Astrocyte (in vitro differentiated cells and primary cell): ENCODE measurements at places on chromosomes 2 and 18. TPM values are rescaled to one million over a fixed set of nuclear protein-coding genes. Genes with fewer than 3 reads are reported as not detected.

Gene REG1B
- not detected in 2 replicates for total RNA-seq

Gene HNMT
- total RNA-seq, result 15.3 and 17.3 TPM in 2 replicates

Gene MYCN
- total RNA-seq, result 2.1 and 2.6 TPM in 2 replicates

DNA sequence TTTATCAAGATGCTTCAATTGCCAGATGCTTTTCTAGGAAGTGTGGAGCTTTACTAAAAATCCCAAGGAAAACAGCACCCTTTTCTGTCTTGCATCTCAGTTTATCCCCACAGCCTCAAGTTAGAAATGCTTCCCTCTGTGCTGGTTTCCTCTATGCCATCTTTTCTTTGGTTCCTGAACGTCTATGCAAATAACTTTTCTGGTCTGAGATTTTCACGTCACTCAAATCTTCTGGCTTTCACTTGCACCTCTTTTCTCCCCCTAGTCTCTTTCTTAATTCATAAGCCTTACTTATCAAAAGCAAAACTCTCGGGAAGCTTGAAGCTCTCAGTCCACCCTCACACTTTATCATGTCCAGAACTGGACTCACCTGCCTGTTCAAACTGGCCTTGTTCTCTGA is 33.9 kb downstream of the ARHGAP25 start:
- DNase-seq, result no peak
- no peak overlapping the region for H3K4me3 ChIP-seq
- H3K4me1 ChIP-seq, result peaks cover 35% of the 10 kb centered on the region
- no peak overlapping the region for H3K27ac ChIP-seq
- H3K27me3 ChIP-seq, result no peaks in the 10 kb centered on the region

DNA sequence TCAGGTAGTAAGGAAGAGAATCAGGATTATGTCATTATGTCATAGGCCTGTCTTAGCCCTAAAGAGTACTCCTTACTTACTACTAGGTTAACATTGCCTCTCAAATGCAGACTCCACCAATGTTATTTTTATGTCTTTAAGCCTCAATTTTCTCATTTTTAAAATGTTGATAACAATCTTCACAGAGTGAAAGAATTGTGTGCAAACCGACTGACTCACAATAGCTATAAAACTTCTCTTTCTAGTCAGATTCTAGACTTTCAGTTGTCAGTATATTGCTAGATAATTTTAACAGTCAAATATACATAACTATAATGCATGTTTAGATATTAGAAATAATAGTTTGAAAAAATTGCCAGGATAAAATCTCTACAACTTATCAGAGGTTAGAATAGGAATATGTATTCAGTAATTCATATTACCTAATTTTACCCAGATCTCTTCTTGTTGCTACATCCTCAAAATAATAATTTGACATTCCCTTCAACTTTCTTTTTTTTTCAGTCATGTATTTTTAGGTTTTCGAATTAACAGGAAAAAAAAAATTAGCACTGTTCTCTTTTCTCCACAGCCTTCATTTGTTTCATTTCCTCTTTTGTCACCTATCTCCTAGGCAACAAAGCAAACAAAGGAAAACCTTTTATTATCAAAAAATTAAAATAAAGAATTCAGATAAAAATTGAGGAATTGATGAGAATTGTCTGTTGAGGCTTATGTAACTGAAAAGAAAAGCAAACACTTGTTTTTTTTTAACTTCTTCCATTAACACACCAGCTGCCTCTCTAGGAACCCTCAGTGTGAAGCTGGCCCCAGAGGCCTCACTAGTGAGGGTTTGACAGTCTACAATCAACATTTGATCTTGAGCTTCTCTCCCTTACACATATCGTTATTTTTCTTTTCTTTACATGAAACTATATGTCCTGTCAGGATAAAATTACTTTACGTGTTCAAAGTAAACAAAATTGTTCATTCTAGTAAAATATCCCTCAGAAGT is 279.0 kb downstream of the CALCRL start:
- H3K4me3 ChIP-seq, result no peak overlapping the region
- no peaks in the 10 kb centered on the region for H3K4me1 ChIP-seq
- no peaks in the 10 kb centered on the region for H3K36me3 ChIP-seq
- H3K27ac ChIP-seq, result no peak overlapping the region
- no peak for DNase-seq
